ENCODE measurements at places on chromosomes 1 and 21.
A peak's percentile ranks its signal among the peaks of the same experiment; 100 is the strongest.

DNA sequence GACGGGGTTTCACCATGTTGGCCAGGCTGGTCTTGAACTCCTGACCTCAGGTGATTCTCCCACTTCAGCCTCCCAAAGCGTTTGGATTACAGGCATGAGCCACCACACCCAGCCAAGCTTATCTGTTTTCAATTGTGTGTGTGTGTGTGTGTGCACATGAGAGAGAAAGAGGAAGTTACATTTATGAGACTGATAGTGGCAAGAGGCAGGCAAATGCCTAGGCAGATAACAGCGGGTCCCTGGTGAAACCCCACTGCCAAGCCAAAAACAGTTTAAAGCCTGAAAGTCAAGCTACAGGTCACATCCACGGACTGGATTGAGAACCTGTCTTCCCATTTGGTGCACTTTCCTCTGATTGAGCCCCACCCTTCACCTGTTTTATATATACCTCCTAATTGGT lies 35.1 kb upstream of the IFNGR2 start:
- DNase-seq: no peak

GRCh38 chr1:36557041-36558000 lies 74.6 kb upstream of the CSF3R start:
- no peak for DNase-seq

GRCh38 chr1:87064309-87064708 lies 149.9 kb downstream of the HS2ST1 start:
- DNase-seq: no peak

- peak; percentile 56 for DNase-seq
These were observed 114.5 kb upstream of the KCNK2 start for GRCh38 chr1:214967865-214968575.

DNA sequence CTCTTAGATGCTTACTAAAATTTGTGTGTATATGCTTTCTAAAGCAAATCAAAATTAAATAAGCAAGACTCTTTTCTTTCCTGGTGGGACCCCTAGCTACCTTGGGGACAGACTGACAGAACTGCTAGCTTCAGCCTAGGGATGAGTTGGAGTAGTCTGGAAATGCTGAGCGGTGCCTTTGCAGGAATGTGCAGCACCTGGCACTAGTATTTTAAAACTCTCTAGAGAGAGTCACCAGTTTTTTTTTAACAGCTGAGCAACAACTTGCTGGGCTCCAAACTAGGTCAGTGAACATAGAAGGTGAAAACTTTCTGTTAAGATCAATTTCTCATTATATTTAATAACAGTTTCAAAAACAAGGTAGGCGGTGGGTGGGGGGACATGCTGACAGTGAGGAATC lies 56.8 kb downstream of the NUF2 start:
- DNase-seq: no peak
